Lower lobe of right lung (tissue), 2 donors: ENCODE measurements at places on chromosomes 2 and 18.

- DNase-seq, result no peak
Observed at GRCh38 chr2:27871802-27872201, 18.4 kb downstream of the RBKS start.

GRCh38 chr18:33538418-33539042, 39.5 kb upstream of the ASXL3 start:
- DNase-seq, result no peak

DNA sequence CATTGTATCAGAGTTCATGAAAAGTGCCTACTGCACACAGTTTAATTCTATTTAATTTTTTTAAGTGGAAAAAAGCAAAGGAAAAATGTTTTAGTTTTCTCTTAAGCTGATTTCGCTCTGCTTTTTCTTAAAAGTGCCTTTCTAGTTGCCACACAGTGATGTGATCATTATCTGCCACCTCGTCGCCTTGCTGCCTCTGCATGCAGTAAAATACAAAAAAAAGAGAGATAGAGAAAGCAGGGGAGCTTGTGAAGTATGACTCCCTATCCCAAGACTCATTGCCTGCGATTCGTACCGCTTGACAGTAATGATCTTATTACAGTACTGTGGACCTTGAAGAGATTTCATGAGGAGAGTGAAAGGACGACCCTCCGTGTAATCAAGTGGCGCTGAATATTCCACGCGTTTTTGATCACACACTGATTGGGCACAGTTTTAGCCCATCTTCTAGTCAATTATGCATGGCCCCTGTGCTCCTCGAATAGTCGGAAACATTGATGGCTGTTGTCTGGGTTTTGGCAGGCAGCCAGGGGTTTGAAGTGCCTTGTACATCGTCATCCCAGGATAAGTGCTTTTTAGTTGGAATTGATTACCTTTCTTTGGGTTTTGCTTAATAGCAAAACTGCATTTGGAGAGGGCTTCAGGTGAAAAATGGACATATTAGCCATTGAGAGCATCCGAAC, 188.3 kb downstream of the GBX2 start:
- no peak for DNase-seq

GRCh38 chr2:14690926-14691325, 58.4 kb downstream of the LRATD1 start:
- no peak for DNase-seq

DNA sequence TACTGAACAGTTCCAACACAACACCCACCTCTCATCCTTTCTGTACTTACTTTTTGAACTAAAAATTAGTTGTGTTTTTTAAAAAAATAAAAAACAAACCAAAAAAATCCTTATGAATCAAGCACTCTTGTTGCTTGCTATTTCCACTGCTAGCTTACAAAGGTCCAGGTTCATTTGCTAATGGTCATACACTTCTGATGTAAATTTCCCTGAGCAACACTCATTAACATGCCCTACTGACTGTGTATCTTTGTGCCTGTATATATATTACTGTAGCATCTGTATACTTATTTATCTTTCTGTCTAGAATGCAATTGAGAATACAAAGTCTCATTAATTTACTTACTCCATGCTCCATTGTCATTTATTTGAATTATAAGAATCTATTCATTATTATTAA, 30.3 kb upstream of the IKZF2 start:
- DNase-seq, result no peak

DNA sequence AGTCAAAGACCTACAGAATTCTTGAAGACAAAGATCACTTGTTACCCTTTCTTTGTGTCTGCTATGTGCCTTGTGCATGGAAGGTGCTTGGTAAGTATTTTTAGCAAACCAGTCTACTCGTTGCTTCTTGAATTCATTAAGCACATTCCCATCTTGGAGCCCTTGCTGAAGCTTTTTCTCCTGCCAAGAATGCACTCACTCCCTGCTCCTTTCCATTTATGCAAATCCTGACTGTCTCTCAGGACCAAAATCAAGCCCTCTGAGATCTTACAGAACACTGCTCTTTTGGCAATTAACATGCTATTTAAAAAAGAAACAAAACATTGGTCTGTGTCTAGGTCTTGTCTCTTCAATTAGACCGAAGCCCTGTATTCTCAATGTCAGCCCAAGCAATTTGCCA, 75.8 kb downstream of the CLHC1 start:
- no peak for DNase-seq

GRCh38 chr2:55903727-55904126, 19.9 kb downstream of the EFEMP1 start:
- no peak for DNase-seq

- DNase-seq, result no peak
Observed at GRCh38 chr2:172358691-172359556, 68.5 kb upstream of the ITGA6 start.

DNA sequence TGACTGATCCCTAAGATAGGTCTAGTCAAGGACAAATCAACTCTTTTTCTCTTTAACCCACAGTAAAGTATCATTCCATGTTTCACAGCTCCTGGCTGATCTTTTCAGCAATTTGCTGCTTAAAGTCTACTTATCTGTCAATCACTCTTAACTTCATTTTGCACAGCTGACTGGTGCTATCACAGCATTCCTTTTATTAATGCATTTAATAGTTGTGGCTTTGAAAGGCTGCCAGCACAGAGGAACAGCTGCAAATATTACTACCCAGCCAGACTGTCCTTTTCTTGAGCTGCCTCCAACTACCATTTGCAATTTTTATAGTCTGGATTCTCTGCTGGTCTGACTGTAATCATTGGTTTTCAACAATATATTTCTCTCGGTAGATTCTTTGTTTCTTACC, 303.5 kb downstream of the STK39 start:
- no peak for DNase-seq

DNA sequence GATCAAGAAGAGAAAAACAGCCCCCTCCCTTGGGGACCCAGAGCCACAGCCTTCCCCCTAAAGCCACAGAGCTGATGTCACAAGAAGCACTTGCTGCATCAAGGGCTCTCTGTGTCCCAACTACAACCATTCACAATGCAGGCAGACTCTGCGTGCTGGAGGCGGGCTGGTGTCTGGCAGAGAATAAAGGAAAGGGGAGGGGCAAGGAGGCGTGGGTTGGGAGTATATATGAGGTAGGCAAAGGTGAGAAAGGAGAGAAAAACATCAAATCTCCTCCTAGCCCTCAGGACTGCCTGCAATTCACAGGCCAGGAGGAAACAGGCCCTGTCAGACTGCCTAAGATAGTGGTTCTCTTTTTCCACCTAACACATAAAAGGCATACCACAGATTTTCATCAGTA, 48.8 kb upstream of the IHH start:
- DNase-seq, result peak; percentile 67

DNA sequence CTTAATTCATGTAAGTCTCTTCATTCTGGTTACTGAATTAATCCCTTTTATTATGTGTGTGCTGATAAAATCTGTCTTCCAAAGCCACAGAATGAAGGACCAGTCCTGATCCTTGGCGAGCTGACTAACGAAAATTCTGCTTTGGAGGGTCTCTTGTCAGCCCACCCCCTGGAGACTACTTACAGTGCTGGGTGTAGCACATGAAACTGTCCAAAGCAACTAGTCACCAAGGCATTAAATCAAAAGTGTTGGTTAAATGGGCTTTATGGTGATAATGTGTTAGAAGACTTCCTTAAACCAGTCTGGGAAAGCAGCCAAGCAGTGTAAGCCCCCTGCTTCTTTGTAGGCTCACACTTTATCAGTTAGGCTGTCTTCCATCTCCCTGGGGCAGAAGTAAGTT, 420.2 kb downstream of the SUCLG1 start:
- DNase-seq, result no peak

GRCh38 chr2:195697681-195698220, 40.7 kb downstream of the SLC39A10 start:
- DNase-seq, result no peak

DNA sequence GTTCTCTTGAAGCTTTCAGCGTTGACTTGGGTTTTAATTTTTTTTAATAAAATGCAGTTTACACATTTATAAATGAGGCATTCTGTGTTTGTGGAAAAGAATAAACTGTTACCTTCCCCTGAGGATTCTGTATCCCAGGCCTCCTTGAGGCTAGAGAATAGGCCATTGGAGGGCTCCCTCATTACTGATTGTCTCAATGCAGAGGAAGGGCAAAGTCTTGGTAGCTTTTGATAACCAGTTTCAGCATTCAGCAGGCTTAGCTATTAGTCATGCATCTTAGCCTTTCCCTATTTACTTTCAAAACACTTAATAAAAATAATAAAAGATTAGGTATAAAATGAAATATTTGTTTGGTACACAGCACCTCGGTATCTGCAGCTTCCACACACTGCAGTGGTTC, 58.1 kb upstream of the OTX1 start:
- DNase-seq, result no peak

- no peak for DNase-seq
Observed at GRCh38 chr2:227657199-227657845, 9.3 kb upstream of the SCYGR5 start.

- DNase-seq, result no peak
Observed at GRCh38 chr18:23574611-23575308, 11.5 kb downstream of the NPC1 start.

- peak; percentile 67 for DNase-seq
Observed at GRCh38 chr2:37020212-37020886, 54.0 kb upstream of the STRN start.

GRCh38 chr2:41137031-41137430, 685.1 kb upstream of the SLC8A1 start:
- no peak for DNase-seq

- no peak for DNase-seq
Observed at GRCh38 chr2:6309415-6310255, 556.1 kb downstream of the CMPK2 start.

- DNase-seq, result peak; percentile 68
Observed at GRCh38 chr2:101330253-101330933, 21.9 kb upstream of the RNF149 start.

DNA sequence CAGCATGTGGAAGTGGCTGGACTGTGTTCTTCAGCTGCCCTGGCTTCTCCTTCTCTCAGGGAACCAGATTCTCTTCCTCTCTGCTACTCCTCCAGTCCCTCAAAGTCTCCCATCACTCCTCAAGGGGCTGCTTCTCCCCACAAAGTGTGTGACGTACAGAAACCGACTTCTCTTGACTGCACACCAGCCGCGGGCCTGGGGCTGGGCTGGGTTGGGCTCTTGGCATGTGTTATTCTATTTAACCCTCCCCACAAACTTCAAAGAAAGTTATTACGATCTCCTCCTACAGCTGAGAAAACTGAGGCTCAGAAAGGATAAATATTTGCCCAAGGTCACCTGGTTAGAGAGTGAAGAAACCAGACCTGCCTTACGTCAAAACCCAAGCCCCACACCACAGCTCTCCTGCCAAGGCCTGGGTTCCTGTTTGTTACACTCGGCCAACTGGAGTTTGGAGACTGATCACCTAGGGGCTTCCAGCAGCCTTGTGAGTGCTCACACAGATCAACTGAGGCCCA, 269.0 kb downstream of the TFCP2L1 start:
- no peak for DNase-seq

DNA sequence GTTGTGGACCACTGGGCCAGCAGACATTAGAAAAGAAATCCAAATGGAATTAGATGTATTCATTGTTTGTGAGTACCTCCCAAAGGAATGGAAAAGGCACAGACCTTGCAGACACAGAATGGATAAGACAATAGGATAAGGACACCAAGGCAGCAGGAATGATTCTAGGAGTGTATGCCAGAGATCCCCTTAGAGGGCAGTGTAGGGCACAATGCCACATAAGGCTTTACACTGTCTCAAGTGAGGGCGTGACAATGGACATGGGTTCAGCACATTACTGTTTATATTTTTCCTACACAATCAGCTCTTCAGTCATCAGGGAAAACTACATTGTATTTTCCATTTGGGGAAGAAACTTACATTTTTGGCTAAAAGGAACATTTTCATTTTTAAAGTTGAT, 250.9 kb downstream of the PTH2R start:
- DNase-seq, result no peak

DNA sequence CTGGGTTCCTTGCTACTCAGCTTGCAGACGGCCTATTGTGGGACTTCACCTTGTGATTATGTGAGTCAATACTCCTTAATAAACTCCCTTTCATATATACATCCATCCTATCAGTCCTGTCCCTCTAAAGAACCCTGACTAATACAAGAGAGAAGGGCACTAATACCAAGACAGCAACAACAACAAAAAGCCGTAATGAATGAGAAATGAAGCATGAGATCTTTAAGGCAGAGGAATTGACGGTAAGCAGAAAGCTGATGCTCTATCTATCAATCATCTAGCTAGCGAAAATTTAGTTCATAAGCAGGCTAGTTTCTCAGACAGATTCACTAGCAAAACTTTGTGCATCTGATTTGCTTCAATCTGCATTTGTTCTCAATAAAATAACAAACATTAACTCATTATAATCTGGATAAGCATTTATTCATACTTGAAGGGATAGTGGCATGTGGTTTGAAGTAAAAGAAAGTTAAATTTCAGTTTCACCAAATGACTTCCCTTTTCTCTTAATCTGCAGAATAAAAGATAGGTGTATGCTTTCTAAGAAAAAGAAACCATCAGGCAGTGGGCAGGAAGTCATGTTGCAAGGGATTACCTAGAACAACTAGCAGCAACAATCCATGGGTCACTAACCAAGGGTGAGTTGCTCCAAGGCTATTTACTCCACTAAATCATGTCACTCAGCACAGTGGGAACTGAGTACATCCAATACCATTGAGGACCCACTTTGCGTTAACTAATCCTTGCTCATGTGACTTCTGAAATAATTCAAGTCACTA, 376.5 kb downstream of the TMEM182 start:
- no peak for DNase-seq

DNA sequence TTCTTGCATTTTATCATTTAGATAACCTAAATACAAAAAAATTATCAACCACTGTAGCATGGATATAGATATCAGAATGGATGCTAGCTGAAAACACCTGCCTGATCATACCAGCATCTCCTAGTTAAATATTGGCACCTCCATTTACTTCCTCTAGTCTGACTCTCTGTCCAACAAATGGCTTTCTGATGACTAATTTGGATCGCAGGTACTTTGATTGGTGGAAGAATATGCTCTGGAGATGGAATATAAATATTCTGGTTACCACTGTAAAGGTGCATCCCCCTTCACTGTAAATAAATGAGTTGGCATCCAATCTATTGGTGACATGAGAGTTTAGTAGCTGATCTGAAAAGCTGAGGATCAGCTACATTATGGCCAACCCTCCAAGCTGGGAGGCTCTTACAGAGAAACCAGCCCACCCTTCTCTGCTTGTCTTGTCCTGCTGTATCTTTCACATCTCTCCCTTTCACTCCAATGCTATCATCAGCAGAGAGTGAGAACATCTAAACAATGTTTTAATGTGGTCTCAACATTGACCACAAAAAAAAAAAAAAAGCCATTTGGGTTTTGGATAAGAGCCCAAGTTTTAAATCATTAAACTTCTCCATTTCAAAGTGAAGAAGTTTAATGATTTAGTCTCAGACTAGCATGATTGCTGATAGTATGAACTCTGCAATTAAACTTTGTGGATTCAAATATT, 90.5 kb downstream of the PMAIP1 start:
- no peak for DNase-seq
